Skin of body (tissue), 3 donors: ENCODE measurements at places on chromosomes 16 and 17.

DNA sequence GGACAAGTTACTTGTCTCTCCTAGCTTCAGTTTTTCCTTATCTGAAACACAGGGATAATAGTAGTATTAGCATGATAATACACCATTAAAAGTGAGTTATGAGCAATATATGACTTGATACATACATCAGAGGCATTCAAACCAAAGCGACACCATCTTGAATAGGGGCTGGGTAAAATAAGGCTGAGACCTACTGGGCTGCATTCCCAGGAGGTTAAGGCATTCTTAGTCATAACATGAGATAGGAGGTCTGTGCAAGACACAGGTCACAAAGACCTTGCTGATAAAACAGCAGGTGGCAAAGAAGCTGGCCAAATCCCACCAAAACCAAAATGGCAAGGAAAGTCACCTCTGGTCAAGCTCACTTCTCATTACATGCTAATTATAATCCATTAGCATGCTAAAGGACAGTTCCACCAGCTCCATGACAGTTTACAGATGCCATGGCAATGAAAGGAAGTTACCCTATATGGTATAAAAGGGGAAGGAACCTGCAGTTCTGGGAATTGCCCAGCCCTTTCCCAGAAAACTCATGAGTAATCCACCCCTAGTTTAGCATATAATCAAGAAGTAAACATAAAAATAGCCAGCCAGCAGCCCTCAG lies 37.2 kb upstream of the HS3ST3A1 start:
- DNase-seq, result no peak

DNA sequence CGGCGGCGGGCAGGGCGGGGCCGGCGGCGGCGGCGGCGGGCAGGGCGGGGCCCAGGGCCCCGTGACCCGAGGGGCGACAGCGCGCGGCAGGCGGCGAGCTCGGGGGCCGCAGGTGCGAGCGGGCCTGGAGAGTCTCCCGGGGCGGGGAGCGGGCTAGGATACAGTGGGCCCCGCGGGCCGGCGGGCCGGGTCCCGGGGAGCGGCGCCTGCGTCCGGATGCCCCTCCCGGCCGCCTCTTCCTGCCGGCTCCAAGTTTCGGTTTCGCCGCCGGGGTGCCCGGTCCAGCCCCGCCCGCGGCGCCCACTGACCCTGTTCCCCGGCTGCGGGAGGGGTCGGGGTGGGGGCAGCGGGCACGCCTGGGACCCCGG lies at the start of gene RNF213:
Gene RNF213 (plus strand): TSS at position 62 of the 368 bp plus-strand sequence. CDS start 2,830 bp downstream, outside the sequence.
- DNase-seq, result no peak

GRCh38 chr16:11224096-11224893 lies 31.7 kb downstream of the SOCS1 start:
- DNase-seq, result no peak

- DNase-seq, result no peak
These were observed 67.9 kb downstream of the TRIM37 start for GRCh38 chr17:59038734-59039133.

DNA sequence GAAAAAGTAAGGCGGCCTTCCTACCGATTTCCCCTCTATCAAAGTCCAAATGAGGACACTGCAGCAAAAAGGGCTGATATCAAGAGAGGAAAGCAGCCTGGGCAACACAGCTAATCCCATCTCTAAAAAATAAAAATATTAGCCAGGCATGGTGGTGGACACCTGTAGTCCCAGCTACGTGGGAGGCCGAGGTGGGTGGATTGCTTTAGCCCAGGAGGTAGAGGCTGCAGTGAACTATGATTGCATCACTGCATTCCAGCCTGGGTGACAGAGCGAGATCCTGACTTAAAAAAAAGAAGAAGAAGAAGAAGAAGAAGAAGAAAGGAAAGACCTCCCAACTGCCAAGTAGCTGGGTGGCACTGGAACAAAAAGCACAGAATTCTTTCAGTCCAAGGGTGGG lies 14.4 kb downstream of the CACNB1 start:
- no peak for DNase-seq

- no peak for DNase-seq
These were observed 7.7 kb downstream of the METRNL start for GRCh38 chr17:83086907-83087787.

DNA sequence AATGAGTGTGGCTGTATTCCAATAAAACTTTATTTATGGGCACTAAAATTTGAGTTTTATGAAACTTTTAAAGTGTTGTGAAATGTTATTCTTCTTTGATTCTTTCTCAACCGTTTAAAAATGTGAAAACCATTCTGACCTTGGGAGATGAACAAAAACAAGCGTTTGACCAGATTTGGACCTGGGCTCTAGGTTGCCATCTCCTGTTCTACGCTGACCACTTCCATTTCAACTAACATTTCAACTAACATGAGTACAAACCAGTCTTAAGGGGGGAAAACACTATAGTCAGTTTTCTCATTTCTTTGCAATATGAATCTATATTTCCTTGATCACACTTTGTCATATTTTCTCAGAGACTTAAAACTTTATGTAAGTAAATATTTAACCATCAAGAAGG lies 118.4 kb upstream of the IRX5 start:
- no peak for DNase-seq

GRCh38 chr17:38613981-38614779 lies 8.4 kb upstream of the SRCIN1 start:
- no peak for DNase-seq

GRCh38 chr17:30234964-30235363 lies 533 bp downstream of the SLC6A4 start:
- DNase-seq, result no peak

DNA sequence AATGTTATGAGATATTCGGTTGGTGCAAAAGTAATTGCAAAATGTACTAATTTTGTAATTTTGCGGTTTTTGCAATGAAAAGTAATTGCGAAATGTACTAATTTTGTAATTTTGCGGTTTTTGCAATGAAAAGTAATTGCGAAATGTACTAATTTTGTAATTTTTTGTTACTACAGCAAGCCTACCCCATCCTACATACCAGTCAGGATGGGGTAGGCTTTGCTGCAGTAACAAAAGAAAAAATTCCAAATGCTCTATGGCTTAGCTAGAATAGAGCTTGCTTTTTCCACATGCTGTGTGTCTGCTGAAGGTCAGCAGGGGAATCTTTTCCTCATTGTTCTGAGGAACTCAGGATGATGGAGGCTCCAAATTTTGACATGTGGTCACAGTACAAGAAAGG lies 83.3 kb upstream of the GPRC5B start:
- DNase-seq, result no peak

DNA sequence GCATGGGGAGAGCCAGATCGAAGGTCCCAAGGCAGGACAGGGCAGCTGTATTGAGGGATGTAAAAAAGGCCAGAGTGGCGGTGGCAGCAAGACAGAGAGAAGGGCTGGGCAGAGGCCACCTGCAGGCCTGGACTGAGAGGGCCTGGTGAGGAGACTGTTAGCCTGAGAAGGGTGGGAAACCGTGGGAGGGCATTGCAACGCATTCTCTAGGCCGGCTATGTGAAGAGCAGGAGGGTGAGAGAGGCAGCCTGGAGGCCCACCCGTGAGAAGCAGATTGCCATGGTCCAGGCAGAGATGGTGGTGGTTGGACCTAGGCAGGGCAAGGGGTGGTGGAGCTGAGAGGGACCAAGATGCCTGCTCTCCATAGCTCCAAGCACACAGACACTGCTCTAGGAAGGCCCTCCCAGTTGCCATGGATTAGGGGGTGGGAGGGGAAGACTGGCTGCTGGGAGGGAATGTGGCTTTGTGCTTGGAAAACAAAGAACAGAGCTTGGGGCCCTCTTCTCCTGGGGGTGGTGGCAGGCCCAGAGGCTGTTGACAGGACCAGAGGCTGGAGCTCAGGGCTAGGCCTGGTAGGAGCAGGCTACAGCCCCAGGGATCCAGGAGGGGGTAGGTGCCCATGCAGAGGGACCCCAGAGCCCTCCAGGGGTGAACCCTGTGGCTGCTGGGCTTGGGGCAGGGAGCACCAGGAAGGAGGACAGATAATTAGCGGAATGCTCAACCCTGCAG lies 12.4 kb upstream of the TCAP start:
- DNase-seq, result no peak

DNA sequence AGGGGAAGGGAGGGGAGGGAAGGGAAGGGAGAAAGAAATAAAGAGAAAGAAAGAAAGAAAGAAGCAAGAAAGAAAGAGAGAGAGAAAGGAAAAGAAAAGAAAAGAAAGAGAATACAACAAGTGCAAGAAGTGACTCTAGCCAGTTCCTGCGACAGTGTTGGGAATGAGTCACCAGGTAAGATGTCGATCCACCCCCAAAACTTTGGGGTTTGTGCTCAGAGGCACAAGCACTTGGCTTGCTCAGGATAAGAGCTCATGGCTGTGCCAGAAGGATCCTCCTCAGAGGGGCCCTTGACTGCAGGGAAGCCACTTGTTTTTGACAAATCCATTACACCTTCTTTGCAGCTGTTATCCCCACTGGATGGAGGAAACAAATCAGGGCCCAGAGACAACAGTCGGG lies 137.7 kb downstream of the TMEM132E start:
- DNase-seq, result no peak

- no peak for DNase-seq
These were observed 534 bp downstream of the GPATCH8 start for GRCh38 chr17:44502598-44503146.

DNA sequence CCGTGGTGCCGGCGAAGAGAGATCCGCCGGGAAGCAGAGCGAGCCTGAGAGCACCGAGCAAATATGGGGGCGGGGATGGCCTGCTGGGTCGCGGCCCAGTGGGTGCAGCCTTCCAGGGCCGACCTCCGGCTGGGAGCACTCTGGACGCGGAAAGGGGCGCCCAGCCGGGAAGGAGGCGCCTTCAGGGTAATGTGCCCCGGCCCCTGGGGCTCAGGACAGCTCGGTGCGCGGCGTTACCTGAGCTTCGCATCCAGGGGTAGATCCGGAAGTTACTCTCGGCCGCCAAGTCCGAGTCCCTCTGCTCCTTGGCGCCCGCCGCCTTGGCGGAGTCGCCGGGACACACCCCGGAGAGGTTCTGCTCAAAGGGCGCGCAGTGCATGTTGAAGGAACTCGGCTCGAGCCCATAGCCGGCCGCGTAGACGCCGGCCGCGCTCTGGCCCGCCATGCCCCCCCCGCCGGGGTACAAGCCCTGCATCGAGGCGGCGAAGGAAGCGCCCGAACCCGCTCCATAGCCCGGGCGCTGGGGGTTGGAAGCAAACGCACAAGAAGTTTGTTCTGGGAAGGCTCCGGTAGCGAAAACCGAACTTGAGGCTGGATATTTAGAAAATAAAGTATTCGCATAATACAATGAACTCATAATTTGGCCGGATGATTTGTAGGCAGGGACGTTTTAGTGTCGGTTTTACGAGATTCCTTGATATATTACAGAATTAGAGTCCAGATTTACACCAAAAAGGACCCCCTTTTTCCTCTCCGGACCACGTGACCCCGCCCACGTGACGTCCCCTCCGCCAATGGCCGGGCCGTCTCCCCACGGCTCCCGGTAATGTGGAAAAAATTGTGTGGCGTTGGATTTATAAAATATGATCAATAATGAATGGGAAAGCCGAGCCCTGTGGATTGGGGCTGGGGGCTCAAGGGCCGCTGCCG lies at the start of gene HOXB7:
Gene HOXB7 (minus strand): TSS at position 736 of the 930 bp plus-strand sequence. CDS start 99 bp downstream, at position 637.
- peak; percentile 53 for DNase-seq

DNA sequence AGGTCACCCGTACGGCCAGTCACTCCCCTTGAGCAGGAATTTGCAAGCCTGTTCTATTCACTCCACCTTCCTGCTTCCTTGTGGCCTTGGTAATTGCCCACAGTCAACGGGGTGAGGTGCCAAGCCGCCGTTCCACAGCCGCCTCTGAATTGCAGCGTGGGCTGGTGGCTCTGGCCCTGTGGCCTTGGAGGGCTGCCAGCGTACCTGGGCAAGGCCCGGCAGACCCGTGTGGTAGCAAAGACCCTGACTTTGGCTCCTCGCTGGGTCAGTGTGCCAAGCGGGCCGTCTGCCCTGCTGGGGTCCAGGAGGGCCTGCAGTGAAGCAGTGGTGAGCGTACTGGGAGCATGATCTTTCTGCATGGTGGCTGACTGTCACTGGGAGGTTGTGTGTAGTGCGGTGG lies 3.6 kb downstream of the BANP start:
- no peak for DNase-seq

- no peak for DNase-seq
These were observed 15.7 kb upstream of the RNF213 start for GRCh38 chr17:80244871-80245509.

DNA sequence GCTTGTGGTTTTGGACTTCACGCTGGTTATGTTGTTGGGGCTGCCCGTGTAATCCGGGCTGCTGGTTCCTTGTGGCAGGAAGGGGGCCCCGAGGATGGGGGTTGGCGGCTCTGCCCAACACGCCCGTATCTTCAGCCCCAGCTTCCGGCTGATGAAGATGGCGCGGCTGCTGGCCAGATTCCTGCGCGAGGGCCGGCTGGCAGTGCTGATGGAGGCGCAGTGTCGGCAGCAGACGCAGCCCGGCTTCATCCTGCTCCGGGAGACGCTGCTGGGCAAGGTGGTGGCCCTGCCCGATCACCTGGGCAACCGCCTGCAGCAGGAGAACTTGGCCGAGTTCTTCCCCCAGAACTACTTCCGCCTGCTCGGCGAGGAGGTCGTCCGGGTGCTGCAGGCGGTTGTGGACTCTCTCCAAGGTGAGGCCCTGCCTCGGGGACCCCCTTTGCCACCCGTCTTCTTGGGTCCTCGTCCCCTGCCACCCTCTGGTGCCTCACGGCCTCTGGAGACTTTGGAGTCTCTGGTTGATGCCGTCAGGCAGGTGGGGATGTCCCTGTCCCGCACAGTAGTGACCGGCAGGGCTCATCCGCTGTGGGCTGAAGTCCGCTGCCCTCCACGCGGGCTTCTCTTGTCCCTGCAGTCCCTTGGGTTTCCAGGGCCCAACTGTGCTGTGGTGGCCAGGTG lies 2.2 kb downstream of the TELO2 start:
- no peak for DNase-seq

DNA sequence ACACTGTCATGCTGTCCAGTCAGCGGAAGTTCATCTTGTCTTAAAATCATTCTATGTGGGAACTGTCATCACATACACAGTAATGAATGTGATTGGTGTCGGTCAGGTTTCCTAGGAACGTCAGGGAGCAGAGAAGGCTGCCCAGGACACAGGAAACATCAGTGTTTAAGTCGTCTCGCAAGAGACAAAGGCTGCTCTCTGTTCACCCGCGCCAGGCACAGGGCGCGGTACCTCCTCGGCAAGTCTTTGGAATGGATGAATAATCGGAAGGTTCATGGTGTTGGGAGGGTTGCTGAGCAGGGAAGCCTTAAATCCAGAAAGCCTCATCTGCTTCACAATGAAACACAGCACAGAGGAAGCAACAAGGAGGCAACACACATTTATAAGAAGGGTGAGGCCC lies 148.2 kb downstream of the CPPED1 start:
- no peak for DNase-seq

- DNase-seq, result no peak
These were observed 183.9 kb downstream of the C16orf95 start for GRCh38 chr16:87133112-87133850.

GRCh38 chr17:46815474-46816353 lies 2.8 kb downstream of the WNT3 start:
- no peak for DNase-seq

GRCh38 chr17:38353668-38354067 lies 2.0 kb downstream of the SOCS7 start:
- DNase-seq, result no peak

GRCh38 chr17:1367351-1367745 lies 32.7 kb downstream of the YWHAE start:
- no peak for DNase-seq

GRCh38 chr16:66332634-66333610 lies 33.6 kb upstream of the CDH5 start:
- no peak for DNase-seq
